Activated naive CD8-positive, alpha-beta T cell treated with anti-CD3 and anti-CD28 coated beads for 36 hours (primary cell): ENCODE measurements at places on chromosomes 11 and 22.

DNA sequence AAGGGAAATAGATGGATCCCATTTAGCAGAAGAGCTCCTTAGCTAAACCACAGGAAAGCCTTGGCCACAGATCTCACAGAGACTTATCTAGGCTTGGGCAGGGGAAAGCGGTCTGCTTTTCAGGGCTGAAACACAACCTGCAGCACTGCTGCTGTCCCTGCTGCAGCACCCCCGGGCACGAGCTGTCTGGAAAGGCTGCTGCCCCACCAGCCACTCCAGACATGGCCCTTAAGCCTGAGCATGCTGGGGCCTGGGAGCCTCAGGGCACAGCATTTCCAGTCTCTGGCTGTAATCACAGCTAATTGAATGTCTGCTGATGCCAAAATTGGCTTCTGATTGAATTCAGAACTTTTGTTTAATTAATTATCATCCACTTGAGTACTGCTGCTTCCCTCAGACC lies 115.0 kb downstream of the TMPRSS5 start:
- DNase-seq: no peak

DNA sequence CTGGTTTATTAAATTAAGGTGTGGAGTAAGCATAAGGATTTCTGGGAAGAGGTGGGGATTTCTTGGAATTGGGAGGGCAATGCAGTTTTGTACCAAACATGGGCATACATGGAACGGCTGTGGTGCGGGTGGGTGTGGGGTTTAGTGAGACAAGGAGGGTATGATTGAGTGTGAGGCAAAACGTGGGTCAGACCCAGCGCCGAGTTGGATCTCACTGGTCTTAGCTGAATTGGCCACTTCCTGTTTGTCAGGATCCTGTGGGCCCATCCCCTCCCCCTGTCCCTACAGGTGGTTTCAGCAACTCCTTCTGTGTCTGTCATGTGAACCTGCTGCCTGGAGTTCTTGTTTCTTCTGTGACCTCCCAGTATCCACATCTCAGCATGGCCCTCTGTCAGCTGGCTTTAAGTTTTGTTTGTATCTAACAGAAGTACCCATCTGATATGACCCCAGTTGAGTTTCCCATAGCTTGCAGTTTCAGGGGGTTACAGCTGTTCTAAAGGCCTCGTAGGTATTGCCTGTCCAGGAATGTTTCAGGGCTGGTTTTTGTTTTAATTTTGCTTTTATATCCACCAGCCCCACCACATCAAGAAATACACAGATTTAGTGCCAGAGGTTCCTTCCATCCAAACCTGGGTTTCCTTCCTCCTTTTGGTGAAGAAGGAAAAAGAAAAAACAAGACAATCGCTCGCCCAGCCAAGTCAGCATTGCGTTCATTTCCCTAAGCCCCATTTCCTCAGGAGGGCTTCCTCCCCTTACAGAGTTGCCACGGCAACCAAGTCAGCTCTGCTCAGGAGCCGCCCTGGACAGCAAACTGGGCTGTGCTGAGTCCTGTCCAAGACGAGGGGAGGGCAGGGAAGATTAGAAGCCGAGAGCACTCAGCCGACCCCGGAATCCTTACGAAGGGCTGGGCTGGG lies 6.0 kb downstream of the APOL1 start:
- peak; percentile 30 for DNase-seq

DNA sequence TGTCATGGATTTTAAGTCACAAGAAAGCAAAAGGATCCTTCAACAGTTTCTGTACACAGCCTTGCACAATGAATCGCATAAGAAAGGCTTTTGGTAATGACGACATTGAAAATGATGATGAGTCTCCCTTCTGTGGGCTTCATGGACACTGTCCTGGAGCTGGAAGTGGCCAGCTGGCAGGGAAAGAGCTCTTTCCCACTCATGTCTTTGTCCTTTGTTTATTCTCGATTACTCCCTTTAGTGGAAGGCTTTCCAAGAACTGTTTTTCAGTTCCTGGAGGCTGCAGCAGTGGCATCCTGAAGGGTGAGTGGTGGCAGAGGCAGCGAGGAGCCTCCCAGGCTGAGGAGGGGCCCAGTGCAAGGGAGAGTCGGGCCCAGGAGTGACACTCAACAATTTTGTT lies 505.2 kb downstream of the NTM start:
- DNase-seq: no peak

DNA sequence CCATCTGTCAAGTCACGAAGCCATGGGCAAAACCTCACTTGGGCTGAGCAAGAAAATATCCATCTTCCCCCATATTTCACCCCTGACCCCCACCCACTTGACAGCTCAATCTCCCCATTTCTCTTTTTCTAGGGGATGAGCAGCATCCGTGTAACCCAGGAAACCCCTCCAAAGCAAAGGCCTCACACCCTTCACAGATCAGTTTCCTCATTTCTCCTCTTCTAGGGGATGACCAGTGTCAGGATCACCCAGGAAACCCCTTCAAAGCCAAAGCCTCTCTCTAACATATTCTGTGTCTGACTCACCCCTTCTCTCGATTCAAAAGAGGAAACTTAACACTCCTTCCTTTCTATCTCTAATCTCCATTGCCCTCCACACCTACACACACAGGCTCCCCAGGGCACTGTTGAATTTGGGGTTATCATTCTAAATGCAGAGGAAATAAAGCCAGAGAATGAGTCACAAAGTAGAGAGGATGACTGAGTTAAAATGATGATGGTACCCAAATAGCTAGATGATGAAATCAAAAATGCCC lies 439.7 kb downstream of the BUD13 start:
- no peak for DNase-seq

DNA sequence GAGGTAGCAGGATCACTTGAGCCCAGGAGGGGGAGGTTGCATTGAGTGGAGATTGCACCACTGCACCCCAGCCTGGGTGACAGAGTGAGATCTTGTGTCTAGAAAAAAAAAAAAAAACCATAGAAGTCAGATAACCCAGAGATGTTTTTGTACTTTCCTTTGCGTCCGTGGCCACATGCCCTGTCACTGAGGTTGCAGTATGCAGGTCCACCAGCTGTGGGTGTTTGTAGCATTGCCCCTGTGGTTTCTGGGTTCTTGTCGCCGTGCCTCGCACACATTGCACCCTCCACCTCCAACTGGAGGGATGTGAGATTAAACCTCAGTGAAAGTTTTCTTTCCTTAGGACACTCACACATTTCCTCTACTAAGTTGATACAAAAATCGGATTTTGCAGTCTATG lies 70.3 kb downstream of the TNRC6B start:
- peak; percentile 58 for DNase-seq

DNA sequence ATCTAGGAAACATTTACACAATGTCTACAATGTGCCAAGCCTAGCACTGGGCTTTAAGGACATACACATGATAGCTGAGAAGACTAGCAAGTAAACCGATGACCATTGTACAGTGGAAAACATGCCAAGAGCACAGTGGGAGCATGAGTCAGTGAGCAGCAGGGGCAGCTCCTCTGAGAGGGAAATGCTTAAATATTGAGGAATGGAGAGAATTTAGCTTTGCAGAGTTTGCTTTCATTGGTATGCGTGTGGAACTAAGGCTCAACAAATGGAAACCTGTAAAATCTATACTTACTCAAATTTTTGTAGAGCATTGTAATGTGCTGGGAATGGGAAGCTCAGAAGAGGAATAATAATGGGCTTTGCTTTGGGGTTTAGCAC lies 282.3 kb downstream of the ST3GAL4 start:
- DNase-seq: no peak

DNA sequence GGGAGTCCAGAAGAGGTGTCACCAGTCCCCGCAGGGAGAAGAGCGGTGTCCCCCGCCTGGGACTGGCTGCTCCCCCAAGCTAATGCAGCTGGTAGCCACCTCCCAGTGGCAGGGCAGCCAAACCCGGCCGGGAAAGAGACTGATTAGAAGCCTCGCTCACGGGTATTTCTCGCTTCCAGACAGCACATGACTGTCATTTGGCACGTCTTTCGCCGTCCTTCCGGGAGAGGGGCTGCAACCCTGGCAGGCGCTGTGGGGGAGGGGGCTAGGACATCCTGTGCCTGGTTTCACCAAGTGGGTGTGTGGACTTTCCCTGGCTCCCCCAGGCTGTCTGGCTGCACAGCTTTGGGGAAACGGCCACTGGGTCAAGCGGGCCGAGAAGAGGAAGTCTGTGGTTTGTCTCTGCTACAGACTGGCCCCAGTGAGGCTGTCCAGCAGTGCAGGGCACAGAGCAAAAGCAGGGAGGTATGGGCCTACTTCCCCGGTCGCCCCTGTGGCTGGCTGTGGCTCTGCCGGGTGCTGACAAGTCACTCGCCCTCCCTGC lies 3.8 kb downstream of the CD81 start:
- no peak for DNase-seq

- no peak for DNase-seq
These were observed 916.5 kb upstream of the CNTN5 start for GRCh38 chr11:98104249-98104648.

DNA sequence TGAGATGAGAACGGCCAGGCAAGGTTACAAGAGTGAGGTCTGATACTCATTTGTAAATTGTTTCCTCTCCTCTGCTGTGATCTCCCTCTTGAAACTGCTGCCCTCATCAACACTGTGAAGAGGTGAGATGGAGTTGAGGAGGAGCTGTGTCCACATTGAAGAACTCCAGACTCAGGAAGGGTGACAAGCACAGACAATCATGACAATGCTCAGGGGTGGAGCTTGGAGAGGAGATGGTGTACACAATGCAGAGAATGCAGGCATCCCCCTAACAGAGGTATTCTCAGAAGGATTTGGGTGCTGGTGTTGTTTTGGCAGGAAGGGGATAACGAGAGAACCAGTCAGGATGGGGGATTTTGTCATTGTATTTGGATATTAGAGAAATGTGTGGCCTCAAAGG lies 21.5 kb upstream of the MMP7 start:
- DNase-seq: no peak

GRCh38 chr11:17721242-17721999 lies 2.0 kb downstream of the MYOD1 start:
- DNase-seq: no peak

DNA sequence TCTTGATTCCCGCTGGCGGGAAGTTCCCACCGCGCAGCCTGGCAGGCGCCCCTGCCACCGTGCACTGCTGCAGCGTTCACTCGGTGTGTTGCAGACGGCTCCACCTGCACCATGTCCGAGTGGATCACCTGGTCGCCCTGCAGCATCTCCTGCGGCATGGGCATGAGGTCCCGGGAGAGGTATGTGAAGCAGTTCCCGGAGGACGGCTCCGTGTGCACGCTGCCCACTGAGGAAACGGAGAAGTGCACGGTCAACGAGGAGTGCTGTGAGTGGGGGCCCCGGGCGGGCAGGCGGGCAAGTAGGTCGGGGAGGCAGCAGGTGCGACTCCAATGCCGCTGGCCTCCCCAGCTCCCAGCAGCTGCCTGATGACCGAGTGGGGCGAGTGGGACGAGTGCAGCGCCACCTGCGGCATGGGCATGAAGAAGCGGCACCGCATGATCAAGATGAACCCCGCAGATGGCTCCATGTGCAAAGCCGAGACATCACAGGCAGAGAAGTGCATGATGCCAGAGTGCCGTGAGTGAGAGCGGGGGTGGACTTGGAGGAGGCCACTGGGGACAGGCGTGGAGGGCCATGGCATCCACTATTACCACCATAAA lies 99.7 kb downstream of the RRAS2 start:
- DNase-seq: no peak

GRCh38 chr11:18245396-18245795 lies 3.1 kb downstream of the SAA2 start:
- no peak for DNase-seq

GRCh38 chr11:115199481-115200069 lies 304.6 kb downstream of the CADM1 start:
- no peak for DNase-seq

DNA sequence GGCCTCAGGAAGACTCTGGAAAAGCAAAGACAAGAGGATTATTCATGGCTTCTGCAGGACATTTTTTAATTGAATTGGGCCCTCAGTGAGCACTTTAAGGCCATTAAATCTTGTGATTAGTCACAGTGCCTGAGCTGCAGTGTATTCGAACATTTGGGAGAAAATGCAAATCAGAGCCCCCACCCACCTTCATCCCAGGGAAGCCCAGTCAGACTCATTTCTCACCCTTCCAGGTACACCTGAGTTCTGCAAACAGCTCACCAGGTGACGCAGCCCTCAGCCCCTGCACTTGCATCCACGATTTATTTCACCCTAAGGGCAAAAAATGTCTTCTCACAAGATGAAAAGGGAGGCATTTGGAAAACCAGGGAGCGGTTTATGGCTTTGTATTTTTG lies 128.7 kb downstream of the MPPED1 start:
- DNase-seq: no peak

GRCh38 chr11:47257517-47258316 lies at the start of gene NR1H3:
NR1H3 (plus strand) TSS chr11:47257996; CDS start chr11:47259217, 1,221 bp downstream.
- DNase-seq: no peak

DNA sequence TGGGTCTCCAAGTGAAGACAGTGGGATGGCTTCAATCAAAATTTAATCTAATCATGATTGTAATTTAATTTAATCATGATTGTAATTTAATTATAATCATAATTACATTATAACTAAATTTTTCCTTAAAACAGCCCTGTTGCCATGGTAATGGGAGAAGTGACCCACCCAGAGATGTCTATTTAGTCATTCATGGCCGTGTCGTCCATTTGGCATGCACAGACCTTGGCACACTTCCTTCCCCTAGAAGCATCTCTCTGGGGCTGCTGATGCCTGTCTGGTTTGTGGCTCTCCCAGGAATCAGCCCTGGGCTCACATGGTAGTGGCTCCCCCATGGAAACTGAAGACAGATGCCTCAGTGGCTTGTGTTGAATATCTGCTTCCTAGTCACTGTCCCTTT lies 27.0 kb downstream of the P4HA3 start:
- no peak for DNase-seq
